Left kidney (tissue), 8 donors: ENCODE measurements at places on chromosomes 13 and 19.

DNA sequence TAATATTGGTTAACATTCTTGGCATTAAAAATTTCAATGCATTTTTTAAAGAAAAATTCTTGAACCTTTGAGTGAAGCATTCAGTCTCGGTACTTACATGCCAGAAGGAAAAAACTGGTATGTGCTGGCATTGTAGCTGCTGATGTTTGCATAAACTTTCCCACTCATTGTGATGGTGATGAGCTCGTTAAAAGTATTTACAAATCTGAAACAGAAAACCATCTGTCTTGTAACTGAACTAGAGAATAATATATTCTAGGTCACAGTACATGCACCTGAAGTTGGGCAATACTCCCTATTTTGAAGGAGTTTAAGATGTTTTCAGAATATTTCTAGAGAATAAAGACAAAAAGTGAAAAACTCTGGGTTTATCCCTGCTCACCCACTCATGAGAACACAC, 64.1 kb downstream of the SLC15A1 start:
- DNase-seq, result no peak

- DNase-seq, result no peak
Observed at GRCh38 chr19:9934132-9934950, 2.0 kb downstream of the OLFM2 start.

DNA sequence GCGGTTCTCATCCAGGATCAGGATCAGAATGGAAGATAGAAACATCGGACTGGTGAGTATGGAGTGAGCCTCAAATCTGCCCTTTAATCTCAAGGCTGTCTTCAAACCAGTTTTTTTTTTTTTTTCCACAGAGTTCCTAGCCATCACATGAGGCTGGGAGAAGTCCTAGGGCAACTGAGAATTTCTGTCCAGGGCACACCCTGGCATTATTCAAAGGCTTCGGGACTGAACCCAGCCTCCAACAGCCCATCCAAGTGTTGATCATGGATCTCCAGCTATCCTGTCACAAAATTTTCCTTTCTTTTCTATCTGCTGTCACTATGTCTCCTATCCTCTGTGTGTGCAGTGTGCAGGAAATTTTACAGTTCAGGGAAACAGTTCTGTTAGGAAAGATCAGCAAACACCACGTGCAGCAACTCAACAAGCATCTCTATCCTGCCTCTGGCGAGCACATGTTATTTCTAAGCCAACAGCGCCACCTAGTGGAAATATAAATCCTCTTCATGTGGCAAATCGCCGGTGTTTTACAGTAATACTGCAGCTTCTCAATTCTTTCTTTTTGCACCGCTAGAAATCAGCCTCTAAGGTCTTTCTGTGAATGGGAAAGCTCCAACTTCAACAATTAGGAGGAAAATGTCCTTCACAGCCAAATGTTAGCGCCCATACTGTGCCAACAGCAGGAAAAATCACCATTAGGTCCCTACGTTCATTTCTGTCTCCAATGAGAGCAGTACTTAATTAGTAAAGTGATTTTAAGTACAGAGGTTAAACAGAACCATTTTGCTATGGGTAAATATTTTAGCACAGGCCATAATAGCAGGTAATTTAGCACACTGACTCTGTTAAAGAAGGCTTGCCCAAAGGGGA, 21.4 kb upstream of the ZNF181 start:
- peak; percentile 66 for DNase-seq

GRCh38 chr19:42352301-42353259, 27.1 kb downstream of the MEGF8 start:
- DNase-seq, result peak; percentile 37

GRCh38 chr19:31015778-31016177, 333.5 kb downstream of the TSHZ3 start:
- DNase-seq, result no peak

DNA sequence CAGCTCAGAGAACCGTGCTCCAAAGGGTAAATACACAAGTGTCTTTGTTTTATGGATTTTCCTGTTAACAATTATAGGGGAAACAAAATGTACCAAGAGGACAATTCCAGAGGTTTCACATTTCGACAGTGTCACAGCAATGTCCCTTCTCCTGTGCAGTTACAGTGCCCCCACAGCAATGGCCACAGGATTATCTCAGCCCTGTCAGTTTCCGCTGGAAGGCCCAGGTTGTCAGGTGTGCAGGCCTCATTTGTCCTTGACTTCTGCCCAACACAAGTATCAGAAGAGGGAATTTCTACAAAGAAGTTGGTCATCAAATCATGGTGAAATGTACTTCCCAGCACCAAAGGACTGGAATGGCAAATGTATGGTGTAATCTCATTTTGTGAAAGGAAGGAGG, 11.2 kb upstream of the N4BP2L2 start:
- DNase-seq, result no peak

GRCh38 chr13:51839711-51840540, 5.1 kb downstream of the TMEM272 start:
- no peak for DNase-seq

GRCh38 chr13:90405301-90405700, 942.2 kb upstream of the MIR17HG start:
- DNase-seq, result no peak

- DNase-seq, result no peak
Observed at GRCh38 chr13:48163061-48163460, 68.2 kb upstream of the MED4 start.

DNA sequence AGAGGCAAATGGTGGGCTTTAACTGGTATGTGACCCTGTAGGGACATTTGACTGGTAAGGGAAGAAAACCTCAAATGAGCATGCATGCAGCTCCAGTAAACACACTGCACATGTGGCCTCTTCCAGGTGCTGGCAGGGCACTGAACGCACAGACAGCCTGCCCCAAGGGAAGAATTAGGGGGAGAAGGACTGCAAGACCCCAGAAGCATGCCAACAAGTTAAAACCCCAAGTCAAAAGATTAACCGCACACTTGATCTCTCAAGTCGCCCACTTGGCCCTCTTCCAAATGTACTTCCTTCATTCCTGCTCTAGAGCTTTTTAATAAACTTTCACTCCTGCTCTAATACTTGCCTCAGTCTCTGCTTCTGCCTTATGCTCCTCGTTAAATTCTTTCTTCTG, 46.9 kb upstream of the SLITRK1 start:
- peak; percentile 3 for DNase-seq

DNA sequence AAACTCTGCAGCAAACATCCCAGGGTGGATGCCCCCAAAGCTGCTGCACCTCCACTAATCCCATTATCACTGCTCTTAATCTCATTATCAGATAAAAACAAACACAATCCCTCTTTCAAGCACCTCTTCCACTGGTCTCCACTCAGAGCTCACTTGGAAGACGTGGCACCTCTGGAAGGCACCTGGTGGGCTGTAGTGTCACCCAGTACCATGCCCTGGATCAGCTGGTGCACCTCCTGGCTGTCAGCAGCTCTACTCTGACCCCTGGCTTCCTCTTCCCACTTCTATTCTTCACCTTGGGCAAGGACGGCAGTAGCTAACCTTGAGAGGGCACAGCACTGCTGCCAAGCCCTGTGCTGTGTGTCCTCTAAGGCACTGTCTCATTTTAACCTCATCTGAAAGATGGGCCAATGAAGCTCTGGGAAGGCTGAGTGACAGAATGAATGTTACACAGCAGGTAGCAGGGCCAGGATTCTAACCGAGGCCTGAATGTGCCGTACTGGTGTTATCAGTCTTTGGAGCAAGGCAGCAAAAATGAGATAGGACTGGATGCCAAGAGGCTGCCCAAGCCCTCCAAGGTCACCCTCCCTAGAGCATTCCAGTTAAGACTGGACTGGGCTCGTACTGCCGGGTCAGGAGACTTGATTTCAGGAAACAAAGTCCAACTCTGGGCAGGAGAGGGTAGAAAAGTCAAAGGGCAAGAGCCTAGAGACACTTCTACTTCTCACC, 7.4 kb downstream of the BRD4 start:
- no peak for DNase-seq

DNA sequence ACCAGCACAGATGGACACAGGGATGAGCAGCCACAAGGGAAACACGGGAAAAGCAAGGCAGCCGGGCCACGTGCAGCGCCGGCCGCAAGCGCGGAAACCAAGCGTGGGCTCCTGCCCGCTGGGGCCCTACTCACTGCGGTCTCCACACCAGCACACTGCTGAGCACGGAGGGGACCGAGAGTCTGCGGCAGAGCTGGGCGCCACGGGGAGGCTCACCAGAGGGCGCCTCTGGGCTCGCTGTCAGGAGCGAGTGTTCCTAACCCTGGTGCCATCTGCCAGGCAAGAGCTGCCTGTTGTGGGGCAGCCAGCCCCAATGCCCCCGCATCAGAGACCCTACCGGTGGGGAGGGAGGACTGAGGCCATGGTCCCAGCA, 26.5 kb downstream of the MPND start:
- DNase-seq, result no peak

GRCh38 chr19:30145467-30145866, 203.4 kb downstream of the URI1 start:
- no peak for DNase-seq

- DNase-seq, result no peak
Observed at GRCh38 chr19:52602941-52603340, 32.9 kb downstream of the ZNF701 start.

DNA sequence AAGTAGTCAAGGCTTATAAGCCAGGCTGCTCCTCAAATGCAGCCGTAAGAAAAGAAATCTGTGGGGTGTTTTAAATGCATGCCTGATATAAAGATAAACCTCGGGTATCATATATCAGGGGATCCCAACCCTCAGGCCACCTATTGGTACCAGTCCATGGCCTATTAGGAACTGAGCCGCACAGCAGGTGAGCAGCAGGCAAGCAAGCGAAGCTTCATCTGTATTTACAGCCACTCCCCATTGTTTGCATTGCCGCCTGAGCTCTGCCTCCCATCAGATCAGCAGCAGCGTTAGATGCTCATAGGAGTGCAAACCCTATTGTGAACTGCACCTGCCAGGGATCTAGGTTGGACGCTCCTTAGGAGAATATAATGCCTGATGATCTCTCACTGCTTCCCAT, 233.5 kb upstream of the SERP2 start:
- no peak for DNase-seq

GRCh38 chr13:112905619-112905989, 63.4 kb upstream of the MCF2L start:
- no peak for DNase-seq

GRCh38 chr19:13164343-13165161, 14.3 kb downstream of the IER2 start:
- peak; percentile 88 for DNase-seq

- DNase-seq, result no peak
Observed at GRCh38 chr19:55539090-55539984, 2.4 kb upstream of the SBK2 start.

- DNase-seq, result peak; percentile 13
Observed at GRCh38 chr19:30046522-30046921, 104.5 kb downstream of the URI1 start.

- DNase-seq, result no peak
Observed at GRCh38 chr19:55544776-55545439, 435 bp downstream of the SBK3 start.

DNA sequence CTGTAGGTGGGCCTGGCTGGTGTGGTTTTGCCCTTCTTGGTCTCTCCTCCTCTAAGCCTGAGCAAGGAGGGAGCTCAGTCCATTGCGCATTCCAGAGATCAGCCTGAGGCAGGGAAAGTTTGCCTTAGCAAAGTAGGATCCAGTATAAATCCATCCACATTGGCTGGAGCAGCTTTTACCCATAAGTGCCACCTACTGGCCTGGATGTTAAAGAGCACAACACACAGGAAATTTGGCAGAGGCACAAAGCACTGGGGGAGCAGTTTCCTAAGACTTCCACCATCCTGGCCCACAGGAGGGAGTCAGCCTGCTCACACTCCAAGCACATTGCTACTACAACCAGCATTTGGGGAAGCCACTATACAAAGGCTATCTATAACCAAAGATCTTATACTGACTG, 1124.2 kb downstream of the SLITRK1 start:
- DNase-seq, result no peak

DNA sequence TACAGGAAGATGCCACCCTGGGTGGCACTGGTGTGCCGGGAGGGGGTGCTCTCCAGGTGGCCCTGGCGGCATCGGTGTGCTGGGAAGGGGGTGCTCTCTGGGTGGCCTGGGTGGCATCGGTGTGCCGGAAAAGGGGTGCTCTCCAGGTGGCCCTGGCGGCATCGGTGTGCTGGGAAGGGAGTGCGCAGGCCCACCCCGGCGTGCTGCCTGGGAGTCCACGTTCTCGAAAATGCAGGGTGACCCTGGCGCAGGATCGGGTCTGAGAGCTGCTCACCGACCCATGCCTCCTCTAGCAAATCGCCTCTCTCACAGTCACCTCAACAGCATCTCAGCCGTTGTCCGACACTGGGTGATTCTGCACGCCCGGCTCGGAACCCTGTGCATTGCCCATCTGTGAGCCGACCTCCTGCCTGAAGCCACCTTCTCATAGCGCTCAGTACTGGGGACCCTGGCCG, 36.4 kb downstream of the RASA3 start:
- DNase-seq, result no peak

DNA sequence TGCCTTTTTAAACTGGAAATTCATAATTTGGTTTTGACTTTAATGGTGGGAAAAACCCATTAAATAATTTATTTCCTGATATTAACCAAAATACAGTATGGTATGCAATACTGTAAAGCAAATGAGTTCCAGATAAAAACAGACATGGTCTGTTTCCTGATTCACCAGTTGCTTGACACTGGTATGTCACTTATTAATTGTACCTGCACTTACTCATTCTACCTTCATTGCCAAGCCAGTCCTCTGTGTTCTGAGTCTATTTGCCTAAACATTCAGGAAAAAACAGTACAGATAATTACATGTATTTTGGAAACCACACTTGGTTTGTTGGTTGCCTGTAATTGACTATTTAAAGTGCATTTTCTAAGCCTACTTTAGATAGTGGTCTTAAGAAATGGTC, 159.3 kb downstream of the TNFRSF19 start:
- no peak for DNase-seq

- DNase-seq, result no peak
Observed at GRCh38 chr19:45542234-45542668, 35.0 kb downstream of the VASP start.

- no peak for DNase-seq
Observed at GRCh38 chr19:39115105-39115847, 10.3 kb upstream of the PAK4 start.

- DNase-seq, result no peak
Observed at GRCh38 chr13:31049833-31050232, 111.9 kb downstream of the HSPH1 start.

GRCh38 chr13:40652588-40652940, 13.9 kb downstream of the FOXO1 start:
- DNase-seq, result no peak

GRCh38 chr13:84445776-84446175, 563.5 kb upstream of the SLITRK1 start:
- DNase-seq, result no peak

DNA sequence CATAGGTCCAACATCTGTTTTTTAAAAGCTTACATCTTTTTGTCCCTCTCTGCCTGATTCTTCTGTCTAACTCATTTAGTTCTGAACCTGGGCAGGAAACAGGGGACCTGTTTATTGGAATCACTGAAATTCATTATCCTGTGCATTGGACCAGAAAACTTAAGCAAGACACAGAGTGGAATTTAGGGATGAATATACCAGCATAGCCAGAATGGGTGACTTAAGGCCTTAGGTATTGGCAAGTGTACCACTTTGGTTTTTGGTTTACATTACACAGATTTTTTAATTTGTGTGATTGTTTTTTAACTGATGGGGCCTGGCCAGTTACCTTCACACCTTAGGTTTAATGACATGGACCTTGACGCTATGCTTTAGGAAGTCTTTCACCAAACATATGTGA, 232.5 kb downstream of the GPC5 start:
- DNase-seq, result peak; percentile 12
